ENCODE measurements at places on chromosomes 2 and 18.

GRCh38 chr2:66389651-66390131 lies 45.2 kb upstream of the MEIS1 start:
- DNase-seq: no peak

- DNase-seq: no peak
These were observed 1.7 kb upstream of the SMARCAL1 start for GRCh38 chr2:216410550-216410949.

- no peak for DNase-seq
These were observed 78.8 kb upstream of the TTC39C start for GRCh38 chr18:23935804-23936203.

GRCh38 chr2:46134531-46135227 lies 162.5 kb upstream of the EPAS1 start:
- DNase-seq: no peak

DNA sequence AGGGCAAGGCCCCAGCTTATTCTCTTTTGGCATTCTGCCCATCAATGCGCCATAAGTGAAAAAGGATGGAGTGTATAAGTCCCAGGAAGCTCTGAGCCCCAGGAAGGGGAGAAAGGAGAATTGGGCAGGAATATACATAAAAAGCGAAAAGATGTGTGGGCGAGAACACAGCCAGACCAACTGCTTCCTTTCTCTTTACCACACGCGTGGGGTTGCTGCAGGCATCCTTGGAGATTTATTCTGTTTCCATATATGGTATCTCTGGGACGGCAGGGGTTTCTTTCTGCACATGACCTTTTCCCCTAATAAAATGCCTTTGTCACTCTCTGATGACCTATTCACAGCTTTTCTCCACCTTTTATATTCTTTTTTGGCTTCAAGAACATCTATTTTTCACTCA lies 440.5 kb downstream of the NBAS start:
- DNase-seq: no peak

DNA sequence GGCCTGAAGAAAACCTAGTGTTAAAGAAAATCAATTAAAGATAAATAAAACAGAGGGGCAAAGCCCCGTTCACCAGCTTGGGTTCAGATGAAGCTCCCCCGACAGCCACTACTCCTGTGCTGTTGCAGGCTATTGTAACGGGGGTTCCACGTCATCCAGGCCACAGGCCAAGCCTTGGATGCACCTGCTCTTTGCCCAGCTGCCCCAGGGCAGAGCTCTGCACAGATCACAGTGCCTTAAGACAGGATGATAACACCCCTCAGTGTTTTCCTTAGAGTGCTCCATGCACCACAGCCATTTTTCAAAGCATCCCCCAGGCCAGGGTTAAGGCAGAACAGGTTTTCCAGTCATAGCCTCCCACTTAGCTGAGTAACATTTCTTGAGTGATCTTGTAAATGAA lies 32.0 kb downstream of the FASTKD2 start:
- DNase-seq: no peak

GRCh38 chr2:30235008-30235655 lies 3.8 kb downstream of the LBH start:
- DNase-seq: no peak

GRCh38 chr18:42882122-42882521 lies 233.4 kb downstream of the RIT2 start:
- DNase-seq: no peak

- no peak for DNase-seq
These were observed 252.2 kb upstream of the KCNJ3 start for GRCh38 chr2:154446324-154446723.

- no peak for DNase-seq
These were observed 121.2 kb downstream of the ARHGEF4 start for GRCh38 chr2:130957915-130958314.

- no peak for DNase-seq
These were observed 24.1 kb upstream of the OR6B3 start for GRCh38 chr2:240077442-240077841.

- DNase-seq: no peak
These were observed 92.1 kb downstream of the RPRM start for GRCh38 chr2:153386481-153386897.

GRCh38 chr2:197868206-197868605 lies 63.8 kb downstream of the PLCL1 start:
- DNase-seq: no peak

GRCh38 chr2:239255218-239255617 lies 145.6 kb downstream of the HDAC4 start:
- no peak for DNase-seq

DNA sequence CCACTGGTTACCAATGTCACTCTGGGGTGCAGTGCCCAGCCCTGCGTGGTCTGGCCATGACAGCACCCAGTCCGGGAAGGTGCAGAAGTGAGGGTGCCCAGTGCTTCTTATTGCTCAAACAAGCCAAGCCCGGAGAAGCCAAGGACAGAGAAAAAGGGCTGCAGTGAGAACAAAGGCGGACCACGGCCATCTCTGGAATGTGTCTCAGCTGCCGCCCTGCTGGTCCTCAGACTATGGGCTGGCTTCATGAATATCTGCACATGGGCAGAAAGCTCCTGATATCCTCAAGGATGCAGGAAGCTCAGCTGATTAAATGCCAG lies 28.7 kb downstream of the COPS9 start:
- no peak for DNase-seq

- no peak for DNase-seq
These were observed 87.4 kb upstream of the ITGB6 start for GRCh38 chr2:160287476-160287875.

DNA sequence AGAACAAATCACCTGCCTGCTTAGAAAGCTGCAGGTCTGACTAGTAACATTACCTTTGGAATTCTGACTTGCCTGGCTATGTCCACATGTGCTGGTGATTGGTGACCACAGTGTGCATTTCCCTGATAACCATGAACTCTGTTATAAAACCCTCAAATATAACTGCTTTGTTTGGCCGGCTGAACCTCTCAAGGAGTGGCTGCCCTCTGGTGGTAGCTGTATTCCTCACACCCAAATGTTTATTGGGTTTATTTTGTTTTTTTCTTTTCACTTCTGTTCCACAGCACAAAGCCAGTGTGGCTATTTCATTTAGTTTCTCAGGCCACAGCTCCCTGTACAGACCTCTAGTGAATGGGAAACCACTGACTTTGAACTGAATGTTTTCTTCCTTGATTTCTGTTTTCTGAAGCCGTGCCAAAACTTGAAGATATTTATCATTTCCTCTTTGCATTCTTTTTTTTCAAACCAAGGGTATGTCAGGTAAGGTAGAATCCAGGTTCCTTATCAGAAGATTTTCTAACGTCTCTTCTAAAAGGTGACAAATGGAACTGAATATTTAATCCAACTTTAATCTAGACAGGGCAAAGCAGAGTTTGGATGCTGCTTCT lies 549.0 kb upstream of the VRK2 start:
- peak; percentile 18 for DNase-seq

DNA sequence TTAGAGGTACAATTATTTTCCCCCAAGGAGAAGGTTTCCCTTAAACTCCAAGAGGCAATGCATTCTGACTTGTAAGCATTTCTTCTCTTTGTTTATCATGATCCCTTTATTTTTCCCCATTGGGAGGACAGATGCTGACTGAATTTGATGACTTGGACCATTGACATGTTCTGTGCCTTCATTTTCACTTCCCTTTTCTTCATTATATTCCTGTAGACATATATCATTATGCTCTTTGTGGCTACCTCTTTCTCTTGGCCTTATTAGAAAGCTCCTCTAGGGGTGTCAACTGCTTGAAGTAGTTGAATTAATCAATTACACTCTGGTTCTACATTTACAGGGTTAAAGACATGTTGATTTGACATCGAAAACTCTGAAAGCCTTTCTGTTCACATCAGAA lies 330.0 kb upstream of the DCC start:
- DNase-seq: no peak

- DNase-seq: no peak
These were observed 498.3 kb upstream of the LRRTM4 start for GRCh38 chr2:78020491-78020890.

GRCh38 chr2:17519486-17519885 lies 1.2 kb upstream of the RAD51AP2 start:
- DNase-seq: no peak

GRCh38 chr2:107063228-107063627 lies 177.3 kb upstream of the ST6GAL2 start:
- no peak for DNase-seq

DNA sequence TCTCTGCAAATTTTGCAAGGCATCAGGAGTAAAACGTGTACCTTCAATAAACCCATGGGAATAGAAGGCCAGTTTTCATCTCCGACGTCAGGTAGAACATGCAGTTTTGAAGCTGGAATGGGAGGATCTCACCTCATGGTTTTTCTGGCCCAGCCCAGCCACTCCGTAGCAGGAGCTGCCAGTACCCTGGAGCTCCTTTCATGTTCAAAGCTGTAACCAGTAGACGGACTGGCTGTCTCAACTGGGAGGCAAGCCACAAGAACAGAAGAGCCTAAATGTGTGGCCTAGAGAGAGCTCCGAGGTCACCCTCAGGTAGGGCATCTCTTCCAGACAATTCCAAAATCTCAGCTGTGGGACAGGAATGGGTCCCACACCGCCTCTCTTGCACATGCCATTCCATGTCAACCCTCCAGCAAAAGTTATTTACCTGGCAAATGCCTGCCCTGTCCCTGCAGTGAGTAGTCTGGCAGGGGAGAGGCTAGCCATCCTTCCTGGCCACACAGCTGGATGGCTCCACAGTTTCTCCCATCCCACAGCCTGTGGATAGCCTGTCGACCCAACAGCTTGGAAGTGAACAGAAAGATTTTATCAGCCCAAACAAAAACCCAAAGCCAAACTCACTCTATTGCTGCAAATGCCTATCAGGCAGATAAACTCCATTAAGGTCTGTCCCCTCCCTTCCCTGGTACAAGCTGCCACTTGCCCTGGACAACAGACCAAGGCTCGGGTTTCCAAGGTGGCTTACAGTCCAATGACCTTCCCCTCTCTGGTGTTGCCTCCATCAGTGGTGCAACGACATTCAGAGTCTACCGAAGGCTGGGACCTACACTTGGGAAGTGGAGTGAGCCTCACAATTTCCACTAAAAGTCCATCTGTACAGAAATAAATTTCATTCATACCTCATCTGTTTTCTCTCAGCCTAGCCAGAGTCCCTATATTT lies 27.8 kb downstream of the CRACDL start:
- DNase-seq: no peak

GRCh38 chr2:179571252-179571651 lies 290.2 kb downstream of the ZNF385B start:
- no peak for DNase-seq

DNA sequence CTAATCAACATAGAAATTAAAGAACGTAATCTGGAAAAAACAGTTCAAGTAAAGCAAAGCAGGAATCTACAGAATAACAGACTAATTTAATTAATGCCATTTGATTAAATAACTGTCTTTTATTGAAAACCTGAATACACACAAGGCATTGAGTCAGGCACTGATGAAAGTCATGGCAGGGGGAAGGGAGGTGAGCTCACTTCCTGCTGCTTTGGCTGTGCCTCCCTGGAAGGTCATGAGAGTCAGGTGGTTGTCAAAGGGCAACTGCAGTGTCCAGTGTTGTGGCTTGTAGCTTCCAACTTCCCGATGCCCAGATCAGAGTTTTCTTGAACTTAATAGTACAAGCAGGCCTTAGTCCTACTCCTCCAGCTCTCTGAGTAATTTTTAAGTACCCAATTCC lies 180.9 kb downstream of the PID1 start:
- DNase-seq: no peak

GRCh38 chr18:12242658-12243260 lies 11.4 kb upstream of the CIDEA start:
- no peak for DNase-seq

- no peak for DNase-seq
These were observed 5.1 kb upstream of the PPIG start for GRCh38 chr2:169579044-169579443.

DNA sequence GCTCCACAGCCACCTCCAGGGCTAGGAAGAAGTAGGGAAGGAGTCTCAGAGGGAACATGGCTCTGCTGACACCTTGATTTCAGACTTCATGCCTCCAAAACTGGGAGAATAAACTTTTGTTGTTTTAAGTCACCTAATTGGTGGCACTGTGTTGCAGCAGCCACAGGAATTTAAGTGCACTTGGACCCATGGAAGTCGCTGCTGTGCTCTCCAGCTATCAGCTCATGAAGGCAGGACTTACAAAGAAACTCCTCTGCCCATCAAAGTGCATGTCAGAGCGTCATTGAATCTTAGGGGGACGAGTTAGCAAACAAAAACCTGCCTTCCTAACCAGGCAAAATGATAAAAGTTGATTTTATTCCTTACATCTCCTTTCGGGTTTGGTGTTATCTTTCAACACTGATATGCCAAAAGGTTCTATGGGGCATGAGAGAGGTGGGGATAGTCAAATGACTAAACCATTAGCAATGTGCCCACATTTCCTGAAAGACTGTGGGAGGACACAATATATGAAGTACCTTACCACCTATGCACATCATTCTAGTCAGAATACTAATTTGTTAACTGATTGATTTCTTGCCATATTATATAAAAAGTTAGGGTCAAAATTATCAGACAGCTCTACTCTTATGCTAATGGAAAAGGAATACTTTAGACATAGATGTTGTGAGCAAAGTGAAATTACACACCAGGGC lies 235.8 kb upstream of the TNP1 start:
- DNase-seq: no peak

DNA sequence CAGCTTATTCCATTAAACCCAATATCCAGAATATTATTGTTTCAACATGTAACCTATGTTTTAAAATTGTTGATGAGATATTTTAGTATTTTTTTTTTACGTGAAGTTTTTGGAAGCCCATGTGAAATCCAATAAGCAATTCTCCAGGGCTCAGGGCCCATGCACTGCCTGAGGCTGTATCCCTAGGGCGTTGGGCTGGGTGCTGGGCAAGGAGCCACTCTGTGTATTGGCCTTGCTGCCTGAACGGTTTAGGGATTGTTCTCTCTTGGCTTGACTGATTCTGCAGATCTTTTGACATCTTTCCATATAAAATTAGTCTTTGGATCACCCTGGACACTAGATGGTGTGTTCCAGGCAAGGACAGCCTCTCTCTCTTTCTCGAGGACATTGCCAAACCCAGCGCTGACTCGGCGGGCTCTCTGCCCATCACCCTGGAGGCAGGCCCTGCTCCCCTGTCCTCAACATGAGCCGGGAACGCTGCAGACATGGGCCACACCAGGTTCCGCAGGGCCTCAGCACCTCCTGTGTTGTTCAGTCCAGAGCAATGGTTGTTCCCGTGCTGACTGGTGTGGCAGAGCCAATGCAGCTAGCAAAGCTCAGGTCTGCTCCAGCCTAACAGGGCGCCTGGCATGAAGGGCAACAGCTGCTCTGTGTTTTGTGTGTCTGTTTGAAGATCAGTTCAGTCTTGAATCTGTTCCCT lies 163.0 kb downstream of the SEPTIN10 start:
- DNase-seq: no peak

- DNase-seq: no peak
These were observed 18.6 kb downstream of the NGEF start for GRCh38 chr2:232994446-232994845.

- no peak for DNase-seq
These were observed 39.6 kb downstream of the REV1 start for GRCh38 chr2:99450199-99450598.

All from glomerular endothelial cell (primary cell).